ENCODE measurements at places on chromosomes 4 and X.
A peak's percentile ranks its signal among the peaks of the same experiment; 100 is the strongest.

DNA sequence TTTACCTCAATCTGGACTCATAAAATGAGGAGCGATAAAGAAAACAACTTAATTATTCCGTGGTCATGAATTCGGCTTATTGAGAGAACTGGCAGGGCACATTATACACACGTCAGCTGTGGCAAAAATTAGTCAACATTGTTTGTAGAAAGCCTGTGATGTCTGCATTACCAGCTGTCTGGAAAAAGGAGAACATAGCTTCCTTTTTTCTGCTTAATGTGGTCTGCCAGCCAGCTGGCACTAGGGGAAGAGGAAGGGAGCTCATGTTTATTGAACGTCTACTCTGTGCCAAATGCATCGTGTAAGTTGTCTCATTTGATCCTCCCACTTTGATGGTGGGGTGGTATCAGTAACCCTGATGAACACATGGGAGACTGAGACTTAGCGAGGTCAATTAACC is 367.6 kb downstream of the ARHGAP24 start:
- peak; percentile 90 for DNase-seq

- no peak for DNase-seq
These were observed 31.1 kb upstream of the TBC1D14 start for GRCh38 chr4:6878451-6879059.

DNA sequence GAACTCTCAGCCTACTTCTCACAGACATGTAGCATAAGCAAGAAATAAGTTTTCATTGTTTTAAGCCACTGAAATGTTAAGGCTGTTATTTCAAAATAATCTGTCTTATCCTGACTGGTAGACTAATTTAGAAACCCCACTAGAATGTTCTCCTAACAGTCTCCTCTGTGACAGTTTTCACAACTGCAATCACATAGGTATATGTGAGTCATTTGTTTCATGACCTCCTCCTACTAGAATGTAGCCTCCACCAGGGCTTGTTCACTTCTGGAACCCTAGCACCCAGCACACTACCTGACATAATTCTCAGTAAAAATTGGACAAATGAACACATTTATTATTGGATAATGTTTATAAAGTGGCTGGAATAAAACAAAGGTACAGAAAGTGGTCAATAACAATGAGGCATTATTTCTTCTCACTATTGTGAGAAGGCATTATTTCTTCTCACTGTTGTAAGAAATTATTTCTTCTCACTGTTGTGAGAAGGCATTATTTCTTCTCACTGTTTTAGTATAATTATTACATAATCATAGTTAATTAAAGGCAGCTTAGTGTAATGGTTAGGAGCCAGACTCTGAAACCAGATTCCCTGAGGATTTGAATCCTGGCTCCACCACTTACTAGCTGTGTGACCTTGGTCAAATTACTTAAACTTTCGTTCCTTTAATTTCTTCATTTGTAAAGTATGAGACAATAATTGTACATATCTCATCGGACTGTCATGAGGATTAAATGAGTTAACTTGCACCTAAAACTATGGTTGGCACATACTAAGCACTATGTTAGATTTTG is 251.5 kb downstream of the RASL11B start:
- no peak for DNase-seq

DNA sequence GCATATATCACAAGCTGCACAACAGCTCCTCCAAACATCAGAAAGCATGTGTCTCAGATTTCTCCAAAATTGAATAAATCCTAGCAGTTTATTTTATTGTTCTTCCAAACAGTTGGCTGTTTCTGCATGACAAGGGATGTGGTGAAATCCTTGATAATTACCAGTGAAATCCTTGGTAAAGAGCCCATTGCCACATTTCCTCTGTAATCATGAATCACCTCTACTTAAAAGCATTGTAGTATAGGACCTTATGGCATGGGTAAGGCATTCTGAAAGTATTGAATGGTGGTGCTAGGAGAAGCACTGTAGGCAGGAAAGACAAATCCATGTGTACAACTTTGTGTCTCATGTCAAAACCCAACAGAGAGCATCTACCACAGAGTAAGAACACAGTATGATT is 135.8 kb upstream of the NDST3 start:
- DNase-seq = peak; percentile 86

DNA sequence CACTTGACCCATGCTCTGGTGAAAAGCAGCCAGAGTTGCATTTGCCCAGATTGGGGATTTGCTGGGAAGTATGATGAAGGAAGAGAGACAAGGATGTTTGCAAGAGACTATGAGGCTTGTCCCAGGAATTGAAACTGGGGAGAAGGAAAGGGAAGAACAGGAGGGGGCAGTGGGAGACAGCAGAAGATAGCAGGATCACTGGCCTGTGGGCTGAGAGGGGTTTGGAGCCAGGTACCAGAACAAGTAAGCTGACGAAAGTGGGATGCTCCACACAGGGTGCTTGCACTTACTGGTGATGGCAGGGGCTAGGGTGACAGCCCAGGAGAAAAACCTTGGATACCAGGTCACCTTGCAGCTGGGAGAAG is 3.4 kb upstream of the LETM1 start:
- DNase-seq = no peak

GRCh38 chr4:66930206-66930605 is 615.1 kb downstream of the CENPC start:
- no peak for DNase-seq

All from AML-193 (cell line).